ENCODE measurements at places on chromosomes 12 and 14.
A peak's percentile ranks its signal among the peaks of the same experiment; 100 is the strongest.

DNA sequence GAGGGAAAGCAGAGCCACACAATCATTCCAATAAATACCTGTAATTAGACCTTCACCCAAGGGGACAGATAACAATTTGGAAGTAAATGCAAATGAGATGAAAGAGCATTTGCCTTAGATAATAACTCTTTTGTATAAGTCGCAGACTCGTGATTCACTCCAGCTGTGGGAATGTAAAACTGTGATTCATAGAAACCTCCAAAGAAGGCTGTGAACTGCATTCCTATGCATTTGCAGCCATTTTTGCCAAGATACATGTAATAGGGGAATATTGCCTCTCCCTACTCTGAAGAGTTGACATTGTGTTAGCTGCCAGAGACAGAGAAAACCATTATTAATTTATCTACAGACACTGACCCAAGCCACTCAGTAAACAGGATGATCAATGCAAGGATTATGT is 181.9 kb upstream of the ARHGAP5 start:
- DNase-seq = no peak

DNA sequence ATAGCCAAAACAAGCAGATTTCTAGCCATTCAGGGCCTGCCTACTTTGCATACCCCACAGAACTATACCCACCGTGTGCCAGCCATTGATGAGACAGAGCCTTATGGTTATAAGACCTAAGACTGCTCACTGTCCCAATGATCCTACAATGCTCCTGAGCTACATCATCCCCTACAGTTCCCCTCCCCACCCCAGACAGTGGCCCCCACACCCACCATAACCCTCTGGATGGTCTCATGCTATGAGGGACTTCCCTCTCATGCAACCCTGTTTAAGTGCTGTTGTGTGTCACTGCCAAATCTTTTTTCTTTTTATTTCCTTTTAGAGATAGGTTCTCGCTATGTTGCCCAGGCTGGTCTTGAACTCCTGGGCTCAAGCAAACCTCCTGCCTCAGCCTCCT is 75.9 kb downstream of the CHST11 start:
- DNase-seq = no peak

DNA sequence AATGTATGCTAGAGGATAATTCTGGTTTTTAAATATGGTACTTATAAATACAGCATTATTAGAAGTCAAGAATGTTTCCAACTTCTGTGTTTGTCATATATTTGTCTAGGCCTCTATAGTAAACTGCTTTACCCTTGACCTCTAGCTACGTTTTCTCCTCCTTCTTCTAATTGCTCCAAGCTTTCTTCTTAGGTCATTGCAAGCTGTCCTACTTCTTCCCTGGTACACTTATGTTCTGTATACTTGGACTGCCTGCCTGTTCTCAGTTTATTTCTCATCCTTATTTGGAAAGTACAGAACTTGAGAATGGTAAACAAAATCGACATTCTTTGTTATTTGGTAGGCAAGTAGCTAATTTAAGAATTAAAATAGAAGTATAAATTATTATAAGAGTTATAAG is 23.9 kb upstream of the ATP2B1 start:
- no peak for DNase-seq

DNA sequence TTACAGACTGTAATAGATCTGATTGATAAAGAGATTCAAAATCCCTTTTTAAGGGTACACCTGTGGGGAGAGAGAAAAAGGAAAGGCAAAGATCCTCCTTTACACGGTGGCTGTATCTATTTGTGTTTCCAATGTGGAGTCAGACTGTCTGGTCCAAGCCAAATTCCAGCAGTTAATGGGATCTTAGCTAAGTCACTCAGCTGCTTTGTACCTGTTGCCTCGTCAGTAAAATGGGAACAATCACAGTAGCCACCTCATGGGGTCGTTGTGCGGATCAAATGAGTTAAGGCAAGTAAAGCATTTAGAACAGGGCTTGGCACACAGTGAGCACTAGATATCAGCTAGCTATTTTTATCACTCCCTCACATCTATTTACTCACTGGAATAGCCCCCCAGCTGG is 46.9 kb downstream of the EFCAB11 start:
- no peak for DNase-seq

- DNase-seq = peak; percentile 44
Measured at GRCh38 chr12:124036657-124037109, 63.7 kb downstream of the ZNF664 start.

- no peak for DNase-seq
Measured at GRCh38 chr12:102172436-102172835, 25.2 kb downstream of the PMCH start.

DNA sequence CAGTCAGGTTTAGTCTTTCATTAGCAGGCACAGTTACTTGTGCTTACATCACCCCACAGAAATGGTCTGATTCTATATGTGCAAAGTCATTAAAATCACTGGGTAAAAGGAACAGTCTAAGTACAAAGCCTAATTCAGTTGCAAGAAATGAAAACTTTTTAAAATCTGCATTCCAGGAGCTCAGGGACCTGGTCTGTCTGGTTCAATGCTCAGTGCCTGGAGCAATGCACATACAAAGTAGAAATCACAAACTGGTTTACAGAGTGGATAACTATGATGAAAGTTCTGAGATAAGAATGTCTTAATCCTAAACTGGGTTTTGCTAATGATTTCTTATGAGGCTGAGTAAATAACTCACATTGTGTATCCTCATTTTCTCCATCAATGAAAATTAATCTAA is 28.7 kb downstream of the LMNTD1 start:
- no peak for DNase-seq

DNA sequence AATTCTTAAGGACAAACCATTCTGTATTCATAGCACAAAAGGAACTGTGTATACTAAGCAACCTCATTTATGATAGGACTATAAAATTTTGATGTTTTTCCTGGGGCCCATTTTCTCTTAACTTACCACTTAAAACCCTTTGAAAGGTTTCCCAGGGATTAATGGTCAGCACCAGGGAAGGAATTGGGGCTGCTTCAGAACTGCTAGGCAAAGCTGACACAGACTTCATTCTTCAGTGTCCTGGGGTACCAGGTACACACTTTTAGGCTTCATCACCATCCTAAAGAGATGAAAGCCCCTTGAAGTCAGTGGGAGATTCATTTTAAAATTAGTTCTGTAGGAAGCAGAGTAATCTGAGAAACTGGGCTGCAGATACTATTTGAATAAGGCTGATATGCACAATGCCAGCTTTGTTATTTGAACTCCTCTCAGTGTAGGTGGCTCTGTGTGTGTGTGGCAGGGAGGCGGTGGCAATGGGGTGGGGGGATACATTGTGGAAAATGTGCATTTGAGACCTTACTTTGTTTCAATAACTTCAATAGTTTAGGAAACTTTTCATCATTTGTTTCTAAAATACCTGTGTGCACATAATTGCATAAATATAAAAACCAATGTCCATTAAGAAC is 329.3 kb upstream of the DCN start:
- no peak for DNase-seq

DNA sequence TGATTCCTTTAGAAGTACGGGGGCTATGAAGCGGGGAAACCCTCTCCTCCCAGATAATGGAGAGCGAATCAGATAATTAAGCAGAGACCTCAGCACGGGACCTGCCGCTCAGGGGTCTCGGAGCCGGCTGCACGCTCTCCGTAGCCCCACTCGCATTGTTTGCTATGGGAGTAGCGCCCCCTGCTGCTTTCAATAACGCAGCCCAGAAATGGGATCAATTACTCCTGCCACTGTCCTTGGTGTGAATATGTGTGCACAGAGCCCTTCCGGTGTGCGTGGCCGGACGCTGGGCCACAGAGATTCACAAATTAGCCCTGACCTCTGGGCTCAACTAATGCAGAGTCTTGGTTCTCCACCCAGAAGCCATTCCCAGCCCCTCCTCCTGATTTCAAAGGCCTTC is 76.4 kb upstream of the TMEM132C start:
- DNase-seq = no peak

GRCh38 chr12:114168061-114168460 is 201.9 kb upstream of the RBM19 start:
- no peak for DNase-seq

- no peak for DNase-seq
Measured at GRCh38 chr12:89391726-89392336, 39.5 kb upstream of the DUSP6 start.

- DNase-seq = no peak
Measured at GRCh38 chr14:99201351-99202073, 70.5 kb downstream of the BCL11B start.

DNA sequence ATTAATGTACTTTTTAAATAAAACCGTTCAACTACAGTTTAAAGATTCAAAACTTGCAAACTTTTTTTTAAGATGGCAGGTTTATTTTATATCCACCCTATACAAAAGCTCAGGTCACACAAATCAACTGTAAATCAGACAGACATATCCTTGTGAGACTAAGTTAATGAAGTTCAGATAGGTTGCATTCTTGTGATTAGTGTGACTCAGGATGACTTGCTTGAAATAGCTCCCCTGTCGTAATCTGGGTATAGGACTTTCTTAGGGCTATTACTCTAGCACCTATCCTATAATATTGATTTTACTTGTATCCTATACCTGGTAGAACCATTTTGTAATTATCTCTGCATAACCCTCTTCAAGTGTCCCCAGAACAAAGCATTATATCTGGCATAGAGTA is 9.5 kb upstream of the PRKD1 start:
- DNase-seq = no peak

GRCh38 chr14:76664790-76665189 is 96.5 kb upstream of the VASH1 start:
- no peak for DNase-seq

DNA sequence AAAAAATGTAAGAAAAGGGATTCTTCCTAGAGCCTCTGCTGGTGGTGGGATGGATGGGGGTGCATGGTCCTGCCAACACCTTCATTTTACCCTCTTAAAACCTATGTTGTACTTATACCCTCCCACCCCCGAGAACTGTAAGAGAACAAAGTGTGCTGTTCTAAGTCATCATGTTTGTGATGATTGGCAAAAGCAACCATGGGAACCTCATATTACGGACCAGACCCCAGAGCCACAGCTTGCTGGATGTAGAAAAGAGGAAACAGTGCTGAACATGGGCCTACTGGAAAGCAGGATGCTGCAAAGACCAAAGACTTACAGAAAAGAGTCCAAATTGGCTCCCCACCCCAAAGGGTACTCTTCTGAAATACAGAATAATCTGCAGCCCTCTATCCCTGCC is 311.2 kb downstream of the DUSP6 start:
- no peak for DNase-seq

Measured in HTR-8/SVneo (cell line).